ENCODE measurements at places on chromosomes 12 and 14.

DNA sequence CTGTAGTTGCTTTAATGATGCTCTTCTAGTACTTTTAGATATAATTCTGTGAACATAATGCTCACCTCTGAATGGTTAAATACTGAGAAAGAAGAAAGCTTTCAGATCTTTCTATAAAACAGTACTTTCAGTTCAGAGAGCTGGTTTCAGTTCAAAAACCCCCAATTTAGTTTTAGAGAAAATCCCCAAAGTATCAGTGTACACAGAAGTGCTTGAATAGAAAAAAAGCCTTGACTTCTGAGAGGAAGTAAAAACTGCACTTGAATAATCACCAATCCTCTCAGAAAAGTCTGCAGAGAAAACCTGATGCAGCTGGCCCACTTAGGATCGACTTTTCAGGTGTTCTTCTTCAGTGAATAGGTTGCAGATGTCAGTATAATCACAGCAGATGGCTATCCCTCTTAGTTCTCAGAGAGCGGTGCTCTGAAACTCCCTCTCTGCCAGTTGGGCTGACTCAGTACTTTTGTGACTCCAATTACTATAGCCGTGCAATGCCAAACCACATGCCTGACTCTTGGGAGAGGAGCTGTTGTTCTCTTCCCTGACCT lies 616.3 kb downstream of the LRFN5 start:
- peak; percentile 0 for DNase-seq

DNA sequence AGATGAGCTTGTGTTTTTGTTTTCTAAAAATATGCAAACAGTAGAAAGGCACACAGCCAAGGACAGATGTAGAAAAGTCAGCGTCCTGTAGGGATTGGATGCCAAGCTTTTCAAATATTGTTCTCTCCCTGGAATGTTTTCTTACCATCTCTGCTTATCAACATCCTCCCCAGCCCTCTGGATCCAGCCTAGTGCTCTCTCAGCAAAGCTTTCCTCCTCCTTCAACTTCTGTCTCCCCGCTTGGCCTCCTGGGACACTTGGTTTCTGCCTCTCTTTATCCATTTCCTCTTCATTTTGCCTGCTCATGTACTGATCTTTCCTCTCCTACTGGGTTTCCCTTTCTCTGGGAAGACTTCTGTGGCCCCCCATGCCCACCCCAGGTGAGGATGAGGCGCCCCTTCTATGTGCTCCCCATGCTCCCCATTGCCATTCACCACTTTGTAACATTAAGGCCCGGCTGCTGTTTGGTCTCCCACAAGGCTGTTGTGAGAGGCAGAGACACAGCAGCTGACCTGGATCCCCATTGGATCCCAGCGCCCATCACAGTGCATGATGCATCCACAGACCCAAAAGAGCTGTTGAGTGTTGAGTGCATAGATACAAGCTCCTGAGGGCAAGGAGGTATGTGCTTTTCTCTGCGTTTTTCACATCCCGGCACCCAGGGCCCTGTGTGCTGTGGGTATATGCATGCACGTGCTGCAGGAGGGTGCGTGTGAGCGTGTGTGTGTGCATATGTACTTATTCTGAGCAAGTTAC lies 38.2 kb downstream of the EVL start:
- no peak for DNase-seq

DNA sequence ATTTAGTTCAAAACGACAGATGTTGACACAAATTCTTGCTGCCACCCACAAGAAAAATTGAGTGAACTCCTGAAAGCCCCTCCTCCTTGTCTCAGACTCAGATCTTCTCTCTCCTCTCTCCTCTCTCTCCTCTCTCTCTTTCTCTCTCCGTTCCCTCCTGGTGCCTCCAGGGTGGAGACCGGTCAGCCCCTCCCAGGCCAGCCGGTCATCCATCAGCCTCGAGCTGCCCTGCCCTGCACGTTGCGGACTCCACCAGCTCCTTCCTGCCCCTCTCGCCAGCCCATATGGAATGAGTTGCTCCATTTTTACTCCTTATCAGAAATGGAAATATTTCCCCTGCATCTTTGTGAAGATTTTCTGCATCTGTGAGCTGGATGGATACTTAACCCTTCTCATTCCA lies 103.8 kb downstream of the TBX5 start:
- no peak for DNase-seq

DNA sequence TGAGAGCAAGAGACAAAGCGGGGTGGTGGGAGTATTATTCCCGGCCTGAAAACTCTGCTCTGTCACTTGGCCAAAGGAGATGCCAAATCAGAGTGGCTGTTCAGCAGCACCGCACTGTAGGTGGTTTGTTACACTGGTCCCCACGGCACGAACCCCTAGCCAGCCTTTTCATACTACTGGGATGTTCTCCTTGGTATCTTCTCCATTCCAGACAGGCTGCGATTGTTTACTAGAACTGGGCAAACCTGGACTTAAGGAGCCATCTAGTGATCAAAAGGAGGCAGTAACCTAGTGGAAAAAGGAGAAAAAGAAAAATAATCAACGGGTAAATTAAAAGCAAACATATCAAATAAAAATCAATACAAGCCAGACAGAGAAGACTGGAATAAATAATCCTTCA lies 58.9 kb upstream of the TMTC2 start:
- DNase-seq: no peak

- no peak for DNase-seq
Measured at GRCh38 chr12:93039062-93039461, 110.0 kb upstream of the EEA1 start.

DNA sequence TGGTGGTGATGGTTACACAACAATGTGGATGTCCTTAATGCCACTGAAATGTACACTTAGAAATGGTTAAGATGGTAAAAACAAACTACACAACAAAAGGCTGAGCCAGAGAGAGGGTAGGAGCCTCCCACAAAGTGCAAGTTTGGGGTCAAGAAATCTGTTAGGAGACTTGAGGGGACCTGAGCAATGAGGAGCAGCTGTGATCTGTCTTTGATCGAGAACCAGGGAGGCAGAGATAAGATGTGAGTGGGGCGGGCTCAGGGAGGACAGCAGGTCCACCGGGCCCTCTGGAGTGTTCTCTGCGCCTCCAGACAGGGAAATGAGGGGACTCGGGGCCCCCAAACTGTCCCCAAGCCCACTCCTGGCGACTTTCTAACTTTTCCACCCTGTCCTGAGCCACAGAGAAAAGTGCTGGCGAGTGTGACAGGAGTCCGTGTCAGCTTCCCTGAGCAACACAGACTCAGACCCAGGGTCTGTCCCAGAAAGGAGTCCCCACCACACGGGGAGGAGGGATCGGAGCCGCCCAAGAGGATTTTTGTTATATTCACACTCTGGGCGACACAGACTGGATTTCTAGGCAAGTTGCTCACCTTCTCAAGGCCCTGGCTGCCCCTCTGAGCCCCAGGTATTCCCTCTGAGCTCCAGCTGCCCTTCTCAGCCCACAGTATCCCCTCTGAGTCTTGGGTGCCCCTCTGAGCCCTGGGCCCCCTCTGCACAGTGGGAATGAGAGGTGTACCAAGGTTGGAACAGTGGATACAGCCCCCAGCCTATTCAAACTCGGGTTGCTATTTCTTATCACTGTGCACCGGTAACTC lies 11.5 kb upstream of the SCARB1 start:
- DNase-seq: no peak

DNA sequence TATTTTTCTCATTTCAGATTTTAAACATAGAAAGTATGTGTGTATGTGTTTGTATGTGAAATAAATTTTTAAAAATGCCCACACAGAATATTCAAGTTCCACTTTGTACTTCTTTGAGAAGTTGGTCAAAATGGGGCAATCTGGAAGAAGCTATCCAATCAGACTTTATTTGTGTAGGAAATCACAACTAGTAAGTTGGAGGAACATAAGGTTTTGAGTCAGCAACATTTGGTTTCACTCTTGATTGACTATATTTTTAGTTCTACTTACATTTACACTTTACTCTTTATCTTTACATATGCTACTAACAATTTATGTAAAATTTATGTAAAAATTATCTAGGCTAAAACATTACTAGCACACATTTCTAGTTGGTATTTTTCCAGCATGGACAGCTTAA lies 128.1 kb downstream of the ATXN7L3B start:
- DNase-seq: peak; percentile 5

- no peak for DNase-seq
Measured at GRCh38 chr14:105859717-105860614, 333.6 kb downstream of the TMEM121 start.

- peak; percentile 37 for DNase-seq
Measured at GRCh38 chr12:75364919-75365318, 26.0 kb upstream of the GLIPR1L2 start.

GRCh38 chr14:75647640-75648039 lies 13.0 kb downstream of the ERG28 start:
- no peak for DNase-seq

DNA sequence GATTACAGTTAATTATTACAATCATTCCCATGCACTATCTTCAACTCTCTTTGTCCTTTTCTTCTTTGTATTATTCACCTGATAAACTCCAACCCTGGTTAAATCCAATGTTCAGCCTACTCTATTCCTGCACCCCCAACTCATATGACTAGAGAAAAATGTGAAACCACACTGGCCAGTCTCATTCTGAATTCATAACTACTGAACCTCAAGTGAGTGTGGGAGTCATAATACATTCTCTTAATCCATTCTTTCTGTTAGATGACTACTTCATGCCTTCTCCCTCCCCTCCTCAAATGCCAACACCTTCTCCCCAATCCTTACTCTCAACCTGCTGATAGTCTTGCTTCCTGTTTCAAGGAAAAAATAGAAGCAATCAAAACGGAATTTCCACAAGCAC lies 22.3 kb upstream of the ITPR2 start:
- DNase-seq: no peak

GRCh38 chr12:20398686-20399085 lies 30.3 kb downstream of the PDE3A start:
- peak; percentile 43 for DNase-seq

- DNase-seq: peak; percentile 86
Measured at GRCh38 chr12:106288494-106289195, 13.9 kb upstream of the TCP11L2 start.

DNA sequence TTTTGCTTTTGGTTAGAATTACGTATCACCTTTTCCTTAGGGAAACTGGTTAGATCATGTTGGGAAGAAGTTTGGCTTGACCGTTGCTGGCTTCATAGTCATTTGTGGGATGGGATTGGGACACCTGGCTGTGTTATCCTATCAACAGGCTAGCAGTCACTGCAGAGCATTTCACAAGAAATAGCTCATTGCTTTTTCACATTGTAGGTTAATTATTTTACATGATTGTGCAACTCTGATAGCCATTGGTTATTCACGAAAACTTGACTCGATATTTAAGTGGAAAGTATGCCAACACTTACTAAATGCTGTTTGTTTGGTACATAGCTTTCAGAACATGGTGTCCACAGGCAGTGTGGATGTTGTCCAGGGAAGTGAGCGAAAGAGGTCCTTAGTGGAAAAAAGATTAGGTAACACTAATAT lies 89.4 kb downstream of the NKX2-1 start:
- no peak for DNase-seq

- DNase-seq: peak; percentile 86
Measured at GRCh38 chr12:93773122-93773871, 96.1 kb downstream of the CRADD start.

- DNase-seq: no peak
Measured at GRCh38 chr12:11477110-11477509, 81.7 kb upstream of the PRB2 start.

- DNase-seq: no peak
Measured at GRCh38 chr14:72519543-72519942, 374.4 kb downstream of the DPF3 start.

GRCh38 chr14:22887990-22888378 lies 5.0 kb downstream of the REM2 start:
- DNase-seq: no peak

DNA sequence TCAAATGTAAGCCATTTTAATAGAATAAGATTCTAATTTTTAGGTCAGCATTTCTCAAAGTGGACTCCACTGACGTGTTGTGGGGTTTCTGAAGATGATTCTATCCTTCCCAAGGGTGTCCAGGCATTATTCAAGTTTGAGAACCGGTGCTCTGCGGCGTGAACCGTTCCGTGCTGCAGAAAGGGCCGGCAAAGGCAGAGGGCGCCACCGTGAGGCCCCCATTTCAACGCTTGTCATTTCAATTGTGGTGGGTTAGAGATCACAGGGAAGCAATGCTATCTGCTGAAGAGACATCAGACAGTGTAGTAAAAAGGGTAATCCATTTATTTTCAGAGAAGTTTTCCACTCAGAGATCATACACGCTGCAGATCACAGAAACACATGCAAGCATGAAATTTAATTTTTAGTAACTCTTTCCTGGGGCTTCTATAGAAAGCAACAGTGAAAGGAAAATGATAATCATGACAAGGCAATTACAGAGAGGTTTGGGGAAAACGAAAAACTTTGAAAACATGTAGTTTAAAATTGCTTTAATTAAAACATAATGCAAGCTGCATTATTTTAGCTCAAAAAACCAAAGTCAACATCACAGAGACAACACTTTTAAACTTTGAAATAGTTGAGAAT lies 201.7 kb downstream of the EXOC5 start:
- peak; percentile 19 for DNase-seq

- DNase-seq: peak; percentile 68
Measured at GRCh38 chr14:90294872-90295271, 36.9 kb downstream of the NRDE2 start.

DNA sequence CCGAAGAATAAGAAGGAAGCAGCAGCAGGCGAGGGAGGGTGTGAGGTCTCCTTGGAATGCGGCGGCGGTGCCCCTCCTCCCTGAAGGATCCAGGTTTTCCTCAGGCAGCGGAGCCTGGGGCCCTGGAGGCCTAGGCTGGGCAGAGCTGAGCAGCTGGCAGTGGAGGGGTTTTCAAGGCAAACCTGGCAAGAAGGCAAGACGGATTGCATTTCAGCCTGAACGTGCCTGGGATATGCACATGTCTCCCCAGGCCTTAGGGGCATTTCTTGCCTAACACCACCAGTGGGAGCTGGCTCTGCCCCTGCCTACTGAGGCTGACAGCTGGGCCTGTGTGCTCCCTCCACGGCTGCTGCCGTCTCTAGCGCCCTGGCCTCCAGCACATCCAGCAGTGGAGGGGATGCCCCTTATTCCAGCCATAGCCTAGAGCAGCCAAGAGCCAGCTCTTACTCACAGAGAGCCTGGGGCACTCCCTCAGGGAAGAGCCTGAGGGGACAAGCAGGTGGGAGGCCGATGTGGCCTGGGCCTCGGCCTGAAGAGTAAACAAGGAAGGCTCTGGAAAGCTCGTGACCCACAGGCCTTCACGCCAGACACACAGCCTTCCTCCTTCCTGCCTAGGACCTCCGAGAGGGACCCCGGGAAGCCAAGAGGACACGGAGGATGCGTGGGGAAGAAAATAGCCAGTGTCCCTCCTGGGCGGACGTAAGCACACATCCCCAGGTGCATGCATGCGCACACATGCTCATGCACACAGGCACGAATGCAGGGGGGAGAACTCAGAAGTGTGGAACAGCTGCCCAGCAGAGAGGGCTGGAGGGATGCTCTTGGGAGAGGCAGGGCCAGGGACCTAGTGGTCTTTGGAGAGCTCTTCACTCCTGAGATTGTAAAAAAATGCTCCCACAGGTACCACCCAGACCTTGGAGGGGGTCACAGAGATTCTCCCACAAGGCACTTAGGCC lies 23.0 kb upstream of the EIF2B2 start:
- no peak for DNase-seq

Data from suppressor macrophage treated with lipopolysaccharide for 4 hours (primary cell).